ENCODE measurements at places on chromosomes 11 and 22.

- no peak for DNase-seq
These were observed 662.1 kb downstream of the NTM start for GRCh38 chr11:132032555-132032954.

DNA sequence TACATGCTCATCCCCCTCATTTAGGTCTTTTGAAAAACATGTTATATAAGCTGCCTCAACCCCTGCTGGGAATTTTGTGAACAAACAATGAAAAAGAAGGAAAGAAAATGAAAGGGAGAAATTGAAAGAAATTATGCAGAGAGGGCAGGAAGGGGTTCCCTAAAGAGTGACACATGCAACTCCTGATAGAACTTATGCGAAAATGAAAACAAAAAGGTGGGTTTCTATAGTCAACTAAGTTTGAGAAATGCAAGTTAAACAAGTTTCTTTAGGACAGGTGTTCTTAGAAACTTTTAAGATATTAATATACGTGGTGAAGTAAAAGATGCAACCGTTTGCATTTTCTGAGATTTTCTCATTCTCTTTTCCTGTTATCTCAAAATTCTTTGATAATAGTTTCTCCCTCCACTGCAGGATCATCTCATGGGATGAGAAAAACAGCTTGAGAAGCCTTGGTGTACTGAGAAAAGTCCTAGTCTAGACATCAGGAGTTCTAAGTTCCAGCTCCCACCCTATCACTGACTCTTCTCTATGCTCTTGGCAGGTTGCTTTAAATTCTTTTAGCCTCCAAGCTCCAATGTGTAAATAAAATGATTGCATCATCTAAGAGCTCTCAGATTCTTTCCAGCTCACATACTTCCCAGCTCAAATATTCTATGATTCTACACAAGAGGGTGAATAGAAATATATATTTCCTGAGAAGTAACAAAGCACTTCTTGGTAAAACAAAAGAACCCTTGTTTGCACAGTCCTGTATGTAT is 109.2 kb downstream of the FAM76B start:
- DNase-seq, result no peak

- no peak for DNase-seq
These were observed 12.5 kb upstream of the PDE2A start for GRCh38 chr11:72686639-72687220.

DNA sequence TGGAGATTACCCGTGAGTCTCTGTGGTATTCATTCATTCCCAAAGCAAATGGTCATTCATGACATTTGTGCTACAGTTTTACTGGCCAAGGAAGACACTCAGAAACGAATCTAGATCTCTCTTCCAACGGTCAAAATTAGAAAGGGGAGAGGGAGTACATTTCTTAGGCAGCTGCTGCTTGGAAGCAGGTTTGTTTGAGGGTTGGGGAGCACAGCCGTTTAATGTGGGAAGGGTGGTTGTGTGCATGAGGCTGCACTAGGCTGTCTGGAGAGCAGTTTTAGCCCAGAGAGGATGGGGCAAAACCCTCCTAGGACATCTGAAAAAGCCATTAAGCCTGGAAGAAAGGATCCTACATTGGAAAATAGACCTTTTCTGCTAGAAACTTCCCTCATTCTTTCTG is 29.7 kb upstream of the TIMP3 start:
- no peak for DNase-seq

- no peak for DNase-seq
These were observed 6.8 kb downstream of the TRPM5 start for GRCh38 chr11:2437516-2437915.

- DNase-seq, result no peak
These were observed 236.8 kb downstream of the BUD13 start for GRCh38 chr11:116535994-116536393.

- DNase-seq, result no peak
These were observed 5.1 kb downstream of the FAM118B start for GRCh38 chr11:126216526-126217305.

GRCh38 chr22:50504369-50505211 is 2.9 kb downstream of the LMF2 start:
- DNase-seq, result no peak

DNA sequence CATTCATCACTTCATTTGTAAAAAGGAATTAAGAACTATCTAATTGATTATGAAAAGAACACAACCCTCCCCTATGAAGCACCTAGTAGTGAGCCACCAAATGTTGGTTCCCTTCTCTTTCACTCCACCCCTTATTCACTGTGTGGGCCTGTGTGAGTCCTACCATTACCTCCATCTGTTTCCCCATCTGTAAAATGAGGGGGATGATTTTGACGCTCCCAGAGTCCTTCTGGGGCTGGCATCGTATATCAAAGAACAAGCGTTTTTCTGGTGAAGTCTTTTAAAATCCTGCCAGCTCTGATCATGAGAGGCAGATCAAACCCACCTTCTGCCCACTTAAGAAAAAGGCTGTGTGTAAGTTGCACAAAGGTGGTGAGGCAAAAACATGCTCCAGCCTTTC is 96.6 kb upstream of the SEZ6L start:
- no peak for DNase-seq

DNA sequence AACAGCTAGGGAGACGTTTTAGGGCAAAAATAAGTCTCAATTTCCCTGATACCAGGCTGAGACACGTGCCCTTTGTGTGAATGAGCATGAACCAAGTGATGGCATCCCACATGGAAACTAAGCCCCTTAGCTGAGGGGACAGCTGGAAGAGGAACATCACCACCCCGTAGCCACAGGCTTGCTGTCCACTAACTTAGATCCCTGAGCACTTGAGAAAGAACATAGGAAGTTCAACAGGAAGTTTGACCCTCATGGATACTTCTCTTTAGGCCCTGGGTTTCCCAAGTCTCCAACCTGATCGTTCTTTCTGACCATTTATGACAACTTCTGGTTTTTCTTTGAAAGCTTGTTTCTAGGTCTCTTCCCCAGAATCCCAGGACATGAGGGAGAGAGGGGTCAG is 11.6 kb upstream of the CKAP5 start:
- DNase-seq, result no peak

DNA sequence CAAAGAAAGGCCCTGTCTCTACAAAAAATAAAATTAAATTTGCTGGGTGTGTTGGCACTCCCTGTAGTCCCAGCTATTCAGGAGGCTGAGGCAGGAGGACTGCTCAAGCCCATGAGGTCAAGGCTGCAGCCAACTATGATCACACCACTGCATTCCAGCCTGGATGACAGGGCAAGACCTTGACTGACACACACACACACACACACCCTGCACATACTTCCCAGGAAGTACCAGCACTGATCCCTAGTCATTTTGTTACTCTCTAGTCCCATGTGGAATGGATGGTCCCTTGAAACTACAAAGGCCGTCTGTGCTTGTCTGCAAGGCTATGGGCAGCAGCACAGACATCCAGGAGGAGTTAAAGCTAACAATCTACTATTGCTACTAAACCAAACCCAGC is 59.7 kb upstream of the CYP2D6 start:
- DNase-seq, result no peak

GRCh38 chr11:119149018-119149785 is at the start of gene ABCG4:
Gene ABCG4 (plus strand): TSS chr11:119149052. CDS start chr11:119149966, 914 bp downstream.
- DNase-seq, result peak; percentile 55

GRCh38 chr11:128334311-128335044 is 252.9 kb downstream of the ETS1 start:
- no peak for DNase-seq

DNA sequence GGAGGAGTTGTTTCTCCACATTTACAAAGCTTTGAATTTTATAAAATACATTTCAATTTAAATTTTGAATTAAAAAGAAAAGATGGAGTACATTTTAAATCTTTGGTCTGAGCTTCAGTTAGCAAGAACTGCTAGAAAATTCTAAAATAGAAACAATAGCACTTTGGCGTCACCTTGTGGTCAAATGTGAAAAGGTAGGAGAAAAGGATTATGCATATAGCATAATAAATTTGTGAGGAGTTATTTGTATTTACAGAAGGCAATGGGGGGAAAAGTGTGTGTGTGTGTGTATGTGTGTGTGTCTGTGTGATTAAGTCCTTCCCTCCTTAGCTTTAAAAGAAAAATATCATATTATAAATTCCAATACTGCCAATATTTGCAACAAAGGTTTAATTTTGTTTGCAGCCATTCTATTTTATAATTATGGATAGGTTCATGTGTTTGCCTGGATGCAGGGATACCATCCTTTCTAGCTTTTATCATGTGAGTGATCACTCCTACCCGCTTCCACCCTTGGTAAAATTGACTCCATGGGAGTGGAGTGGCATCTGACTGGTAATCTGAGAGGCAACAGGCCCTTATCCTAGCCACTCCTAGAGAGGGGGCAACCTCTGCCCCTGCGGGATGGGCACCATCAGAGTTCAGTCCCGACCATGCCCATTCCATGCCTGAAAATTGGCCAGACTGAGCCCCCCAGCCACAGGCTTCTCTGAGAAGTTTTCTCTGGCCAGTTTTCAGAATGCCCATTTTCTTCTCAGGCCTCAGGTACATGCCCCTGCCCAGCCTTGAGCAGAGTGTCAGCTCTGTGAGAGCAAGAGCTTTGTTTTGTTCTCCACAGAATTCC is 13.6 kb upstream of the LGR4 start:
- DNase-seq, result peak; percentile 17

- no peak for DNase-seq
These were observed 14.5 kb downstream of the MYH9 start for GRCh38 chr22:36373258-36373579.

GRCh38 chr11:35631891-35632290 is 13.6 kb downstream of the FJX1 start:
- no peak for DNase-seq

GRCh38 chr22:30182350-30182745 is 64.2 kb downstream of the LIF start:
- DNase-seq, result no peak

- no peak for DNase-seq
These were observed 304.6 kb downstream of the OPCML start for GRCh38 chr11:133227632-133228111.

- no peak for DNase-seq
These were observed 116.4 kb downstream of the BLID start for GRCh38 chr11:121999651-122000050.

- DNase-seq, result no peak
These were observed 116.7 kb upstream of the SERPIND1 start for GRCh38 chr22:20656902-20657836.

- DNase-seq, result no peak
These were observed 26.5 kb upstream of the NAP1L4 start for GRCh38 chr11:3018596-3018995.

DNA sequence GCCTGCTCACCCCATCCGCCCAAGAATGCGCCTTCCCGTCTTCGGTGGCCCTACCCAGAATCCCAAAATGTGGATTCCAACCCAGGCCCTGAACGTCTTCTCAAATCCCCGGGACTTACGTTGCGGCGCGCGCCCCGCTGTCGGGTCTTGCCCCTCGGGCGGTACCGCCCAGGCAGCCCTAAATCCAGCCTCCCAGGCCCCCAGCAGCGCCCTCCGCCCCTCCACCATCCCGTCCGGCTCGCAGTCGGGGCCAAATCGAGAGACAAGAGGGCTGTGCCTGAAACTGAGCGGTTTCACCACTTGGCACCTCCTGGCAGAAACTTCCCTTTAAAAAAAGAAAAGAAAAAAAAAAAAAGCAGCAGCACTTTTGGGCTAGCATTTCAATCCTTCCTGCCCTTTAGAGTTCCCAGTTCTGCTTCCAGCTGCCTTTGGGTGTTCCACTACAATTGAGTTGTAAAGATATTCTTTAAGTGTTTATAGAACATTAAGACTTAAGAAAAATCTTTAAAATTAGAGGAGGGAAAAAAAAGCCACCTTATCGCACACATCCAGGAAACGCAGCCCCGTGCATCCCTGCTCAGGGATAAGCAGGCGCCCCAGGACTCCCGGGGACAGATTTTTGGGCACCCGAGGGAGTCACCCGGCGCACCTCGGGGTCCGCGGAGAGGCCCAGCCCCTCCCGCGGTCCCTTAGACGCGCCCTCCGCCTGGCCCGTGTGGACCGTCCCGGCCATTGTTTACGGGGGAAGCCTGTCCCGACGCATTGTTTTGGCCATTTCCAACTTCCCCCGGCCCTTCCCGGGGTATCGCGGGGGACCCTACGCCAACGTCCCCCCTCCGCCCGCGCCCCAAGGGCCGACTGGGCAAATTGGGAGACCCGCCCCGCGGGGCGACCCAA is 57.6 kb downstream of the KCNJ4 start:
- no peak for DNase-seq

- peak; percentile 93 for DNase-seq
These were observed at the start of gene KIAA1671 for GRCh38 chr22:24951942-24952836. Gene KIAA1671 (plus strand): TSS chr22:24952716. CDS start chr22:25028000, 75,284 bp downstream.

GRCh38 chr22:39959640-39960447 is at the start of gene TMA7B:
Gene TMA7B (plus strand): TSS chr22:39960397. CDS start chr22:39964375, 3,978 bp downstream.
- peak; percentile 79 for DNase-seq

DNA sequence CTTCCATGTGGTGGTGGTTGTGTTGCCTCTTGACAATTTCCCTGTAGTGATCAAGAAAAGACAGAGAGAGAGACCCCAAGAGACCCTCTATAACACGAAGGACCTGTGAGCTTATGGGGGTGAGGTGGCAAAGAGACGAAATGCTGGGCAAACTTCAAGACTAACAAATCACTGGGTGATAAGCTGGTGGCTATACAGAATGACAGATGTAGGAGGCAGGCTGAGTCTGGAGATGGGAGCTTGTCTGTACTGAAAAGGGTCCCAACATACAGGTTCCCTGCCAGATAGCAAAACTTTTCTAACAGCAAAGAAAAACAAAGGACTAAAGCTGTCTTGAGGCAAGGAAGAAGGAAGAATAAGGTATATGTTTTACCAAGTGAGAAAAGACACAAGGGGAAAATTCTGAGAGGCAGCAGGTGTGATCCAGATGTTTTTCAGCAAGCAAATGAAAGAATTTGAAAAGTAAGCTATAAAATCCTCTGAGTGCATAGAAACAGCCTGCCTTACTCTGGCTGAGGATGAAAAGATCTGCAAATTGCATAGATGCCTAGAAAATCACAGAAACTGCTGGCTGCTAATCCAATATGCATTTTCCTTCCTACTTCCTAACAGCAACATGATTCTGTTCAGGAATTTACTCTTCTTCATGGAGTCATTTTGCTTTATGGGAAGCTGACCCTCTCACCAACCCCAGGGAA is 21.9 kb upstream of the LYVE1 start:
- DNase-seq, result no peak

DNA sequence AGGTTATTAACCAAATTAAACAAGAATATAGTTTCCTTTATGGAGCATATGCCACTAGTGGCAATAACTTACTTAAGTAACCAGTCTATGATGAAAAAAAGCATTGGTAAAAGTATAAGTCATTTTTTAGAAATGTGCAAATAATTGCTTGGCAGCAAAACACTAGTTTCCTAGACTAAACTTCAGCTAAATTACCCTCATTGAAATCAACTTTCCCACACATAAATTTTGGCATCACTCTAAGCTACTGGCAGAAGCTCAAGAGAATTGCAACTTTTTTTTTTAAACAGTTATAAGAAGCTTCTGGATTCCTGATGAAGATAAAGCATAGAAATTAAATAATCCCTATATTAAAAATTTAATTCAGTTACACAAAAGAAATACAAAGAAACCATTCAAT is 12.5 kb downstream of the CCDC34 start:
- DNase-seq, result no peak

- DNase-seq, result no peak
These were observed 74.8 kb upstream of the RCN1 start for GRCh38 chr11:32016111-32016510.
